Stimulated activated CD4-positive, alpha-beta T cell treated with anti-CD3 and anti-CD28 coated beads, Interleukin-12 subunit alpha, Interleukin-12 subunit beta, amount 100 ng/mL, for 4 hours (primary cell): ENCODE measurements at places on chromosomes 1 and 21.

DNA sequence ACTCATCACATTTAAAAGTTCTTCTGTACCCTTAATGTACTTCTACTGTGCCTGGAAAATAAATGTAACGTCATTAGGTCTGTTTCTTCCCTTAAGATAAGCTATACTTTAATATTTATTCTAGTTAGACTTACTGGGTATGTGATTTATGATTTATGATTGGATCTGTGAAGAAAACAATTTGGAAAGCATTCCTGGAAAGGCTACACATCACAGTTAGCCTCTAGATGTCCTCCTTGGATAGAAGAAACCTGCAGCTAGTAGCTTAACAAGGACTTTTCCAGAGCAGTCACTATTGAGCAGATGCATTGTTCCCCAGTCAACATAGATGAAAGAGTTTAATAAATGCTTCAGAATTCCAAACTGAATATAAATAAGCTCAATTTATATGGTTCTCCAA lies 22.2 kb upstream of the ABL2 start:
- DNase-seq: no peak

GRCh38 chr1:22816803-22817202 lies 106.2 kb downstream of the EPHB2 start:
- no peak for DNase-seq

GRCh38 chr1:161497961-161498360 lies 7.3 kb upstream of the FCGR2A start:
- DNase-seq: no peak

DNA sequence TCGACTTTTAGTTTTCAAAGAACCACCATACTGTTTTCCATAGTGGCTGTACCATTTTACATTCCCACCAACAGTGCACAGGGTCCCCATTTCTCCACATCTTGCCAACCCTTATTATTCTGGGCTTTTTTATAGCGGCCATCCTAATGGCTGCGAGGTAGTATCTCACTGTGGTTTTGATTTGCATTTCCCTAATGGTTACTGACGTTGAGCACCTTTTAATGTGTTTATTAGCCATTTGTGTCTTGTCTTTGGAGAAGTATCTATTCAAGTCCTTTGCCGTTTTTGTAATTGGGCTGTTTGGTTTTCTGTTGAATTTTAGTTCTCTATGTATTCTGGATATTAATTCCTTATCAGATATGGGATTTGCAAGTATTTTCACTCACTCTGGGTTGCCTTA lies 22.3 kb upstream of the KCNAB2 start:
- DNase-seq: no peak

DNA sequence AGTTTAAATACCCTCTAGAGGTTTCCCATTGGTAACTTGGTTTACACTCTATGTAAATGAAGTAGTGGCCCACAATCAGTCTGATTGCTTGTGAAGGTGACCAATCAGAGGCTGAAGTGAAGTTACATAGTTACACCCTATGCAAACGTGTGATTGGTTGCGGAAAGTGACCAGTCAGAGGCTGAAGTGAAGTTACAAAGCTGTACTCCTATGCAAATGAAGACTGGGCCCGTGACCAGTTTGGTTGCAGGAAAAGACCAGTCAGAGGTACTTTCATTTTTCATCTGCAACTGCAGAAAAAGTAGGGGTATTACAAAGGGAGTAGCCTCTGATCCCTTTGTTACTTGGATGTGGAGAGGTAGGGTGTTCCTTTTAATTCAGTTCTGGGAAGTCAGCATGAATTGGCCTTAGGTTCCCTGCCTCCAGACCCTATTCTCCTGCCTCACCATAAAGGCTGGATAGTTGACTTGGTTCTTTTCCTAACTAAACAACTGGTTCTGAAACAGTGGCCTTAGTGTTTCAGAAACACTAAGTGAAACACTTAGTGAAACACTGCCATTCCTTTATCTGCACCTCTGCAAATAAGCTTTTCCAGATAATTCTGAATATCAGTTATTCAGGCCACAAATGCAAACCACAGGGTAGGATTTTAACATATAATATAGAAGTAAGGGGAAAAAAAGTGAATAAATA lies 39.3 kb downstream of the MAGI3 start:
- no peak for DNase-seq

DNA sequence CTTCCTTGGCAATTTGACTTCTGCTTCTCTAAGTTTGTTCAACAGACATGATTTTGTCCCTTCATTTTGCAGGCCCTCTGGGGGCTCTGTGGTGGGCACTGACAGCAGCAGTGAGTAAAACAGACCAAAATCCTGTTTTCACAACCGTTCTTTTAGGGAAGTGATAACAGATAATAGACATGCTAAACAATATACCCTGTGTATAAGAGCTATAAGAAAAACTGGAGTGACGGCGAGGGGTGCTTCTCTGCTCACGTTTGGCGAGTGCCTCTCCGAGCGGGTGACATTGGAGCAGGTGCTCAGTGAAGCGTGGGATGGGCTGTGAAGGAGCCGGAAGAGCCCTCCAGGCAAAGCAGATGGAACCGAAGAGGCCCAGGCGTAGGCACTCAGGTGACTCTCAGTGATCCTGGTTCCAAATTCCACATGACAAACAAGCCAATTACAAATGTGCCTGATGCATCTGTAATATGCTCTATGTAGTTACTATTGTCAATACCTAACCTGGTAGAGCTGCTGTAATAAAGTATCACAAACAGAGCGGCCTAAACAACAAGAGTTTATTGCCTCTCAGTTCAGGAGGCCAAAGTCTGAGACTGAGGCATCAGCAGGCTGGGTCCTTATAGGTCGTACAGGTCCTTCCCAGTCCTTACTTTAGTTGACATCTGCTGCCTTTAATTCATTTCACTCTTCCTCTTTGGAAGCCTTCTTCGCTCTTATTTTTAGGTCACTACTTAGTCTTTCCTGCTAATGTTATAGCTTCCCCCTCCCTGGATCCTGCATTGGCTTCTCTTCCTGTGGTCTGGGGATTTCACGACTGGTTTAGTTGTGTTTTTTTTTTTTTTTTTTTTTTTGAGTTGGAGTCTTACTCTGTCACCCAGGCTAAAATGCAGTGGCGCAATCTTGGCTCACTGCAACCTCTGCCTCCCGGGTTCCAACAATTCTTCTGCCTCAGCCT lies 20.1 kb downstream of the OR2B11 start:
- DNase-seq: no peak

- DNase-seq: no peak
Observed at GRCh38 chr1:23791516-23792047, 637 bp downstream of the LYPLA2 start.

- no peak for DNase-seq
Observed at GRCh38 chr1:151062741-151063371, 2.7 kb downstream of the MLLT11 start.

DNA sequence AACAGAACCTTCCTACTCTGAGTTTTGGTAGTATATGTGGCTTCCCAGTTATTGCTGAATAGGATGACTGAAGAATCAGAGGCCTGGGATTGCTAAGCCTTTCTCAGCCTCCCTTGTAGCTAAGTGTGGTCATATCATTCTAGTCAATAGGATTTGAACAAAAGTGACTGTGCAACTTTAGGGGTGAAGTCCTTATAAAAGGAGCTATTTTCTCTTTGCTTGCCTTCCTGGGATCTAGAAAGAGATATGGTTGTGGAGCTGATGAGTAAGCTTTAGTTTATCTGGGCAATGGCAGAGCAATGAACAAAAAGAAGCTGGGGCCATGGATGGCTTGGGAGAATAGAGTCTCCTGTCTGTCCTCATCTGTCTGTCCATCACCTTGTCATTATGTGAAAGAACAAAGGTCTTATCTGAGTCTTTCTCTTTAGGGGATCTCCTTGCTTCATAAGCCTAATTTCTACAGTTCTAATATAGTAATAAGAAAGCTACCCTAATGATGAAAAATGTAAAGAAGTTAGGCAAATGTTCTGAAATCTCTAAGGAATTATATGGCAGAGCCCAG lies 91.5 kb downstream of the TENT5C start:
- no peak for DNase-seq
